ENCODE measurements at places on chromosomes 7 and 10.

DNA sequence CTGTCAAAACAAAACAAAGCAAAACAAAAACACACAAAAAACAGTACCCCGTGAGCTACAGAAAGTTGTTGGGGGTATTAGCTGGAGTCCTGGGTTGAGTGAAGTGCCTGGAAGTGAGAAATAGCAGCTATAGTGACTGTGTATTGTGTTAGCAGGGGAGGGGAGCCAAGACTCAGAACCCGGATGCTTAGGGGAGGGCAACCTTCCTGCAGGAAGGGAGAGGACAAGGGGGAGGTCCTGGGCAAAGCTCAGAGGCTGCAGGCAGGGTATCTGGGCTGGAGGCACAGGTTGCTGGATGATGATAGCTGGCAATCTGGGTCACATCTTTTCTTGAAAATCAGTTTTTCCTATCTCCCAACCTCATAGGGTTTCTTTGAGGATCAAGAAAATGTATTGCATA, 75.8 kb upstream of the PARD3 start:
- DNase-seq = no peak

DNA sequence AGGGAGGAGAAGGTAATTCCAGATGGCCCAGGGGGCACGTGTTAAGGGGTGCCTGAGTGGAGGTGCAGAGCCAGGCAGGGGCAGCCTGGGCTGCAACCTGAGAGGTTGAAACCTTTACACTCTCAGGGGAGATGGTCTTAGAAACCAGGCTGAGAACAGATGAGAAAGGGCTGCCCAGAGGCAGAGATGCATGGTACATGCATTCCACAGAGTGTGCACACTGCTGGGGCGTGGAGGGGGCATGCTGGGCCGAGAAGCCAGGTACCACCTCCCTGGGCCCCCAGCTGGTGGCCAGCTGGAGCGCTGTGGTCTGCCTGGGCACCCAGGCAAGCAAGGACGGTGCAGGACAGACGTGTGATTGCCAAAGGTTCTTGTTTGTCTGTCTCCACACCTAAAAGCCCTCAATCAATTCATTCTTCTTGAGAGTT, 14.1 kb upstream of the CSGALNACT2 start:
- DNase-seq = no peak

DNA sequence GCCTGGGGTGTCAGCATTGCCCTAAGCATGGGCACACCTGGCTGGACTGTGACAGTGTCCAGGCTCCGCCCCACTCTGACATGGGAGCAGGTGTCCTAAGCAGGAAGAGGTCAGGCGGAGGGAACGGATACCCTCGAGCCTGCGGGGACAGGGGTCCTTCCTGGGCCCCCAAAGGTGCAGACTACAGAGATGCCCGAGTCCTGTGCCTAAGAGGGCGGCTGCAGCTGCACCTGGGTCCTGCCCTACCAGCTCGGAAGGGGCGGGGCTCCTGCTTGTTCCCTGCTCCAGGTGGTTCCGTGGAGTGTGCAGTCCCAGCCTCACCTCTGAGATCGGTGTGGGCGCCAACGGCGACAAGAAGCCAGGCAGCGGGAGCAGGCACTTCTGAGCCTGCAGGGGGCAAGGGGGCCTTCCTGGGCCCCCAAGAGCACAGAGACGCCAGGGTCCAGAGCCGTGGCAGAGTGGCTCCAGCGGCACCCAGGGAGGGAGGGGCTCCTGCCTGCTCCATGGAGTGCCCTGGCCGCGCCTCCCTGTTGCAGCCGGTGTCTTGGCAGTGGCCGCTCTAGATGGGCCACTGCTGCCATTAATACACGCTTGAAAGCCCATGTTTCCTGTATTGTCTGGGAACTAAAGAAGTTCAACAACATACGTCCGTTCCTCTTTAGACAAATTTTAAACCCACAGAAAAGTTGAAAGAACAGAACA, 64.5 kb upstream of the CACNA2D1 start:
- DNase-seq = no peak

DNA sequence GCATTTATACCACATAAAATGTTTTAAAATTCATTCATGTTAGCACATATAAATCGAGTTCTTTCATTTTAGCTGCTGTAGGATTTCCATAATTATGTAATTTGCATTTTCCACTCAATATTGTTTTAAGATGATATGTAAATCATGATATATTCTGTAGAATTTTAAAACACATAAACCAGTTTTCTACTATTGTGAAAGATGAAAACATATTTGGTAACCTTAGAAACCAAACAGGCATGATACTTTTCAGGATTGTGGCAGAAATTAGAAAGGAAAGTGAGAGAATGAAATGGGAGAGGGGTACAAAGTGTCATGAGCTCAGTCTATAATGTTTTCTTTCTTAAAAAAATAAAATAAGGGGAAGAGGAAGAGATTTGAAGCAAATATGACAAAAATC, 269.3 kb downstream of the PPP1R3A start:
- DNase-seq = no peak

- DNase-seq = no peak
Measured at GRCh38 chr7:156160811-156161210, 348.5 kb upstream of the SHH start.

DNA sequence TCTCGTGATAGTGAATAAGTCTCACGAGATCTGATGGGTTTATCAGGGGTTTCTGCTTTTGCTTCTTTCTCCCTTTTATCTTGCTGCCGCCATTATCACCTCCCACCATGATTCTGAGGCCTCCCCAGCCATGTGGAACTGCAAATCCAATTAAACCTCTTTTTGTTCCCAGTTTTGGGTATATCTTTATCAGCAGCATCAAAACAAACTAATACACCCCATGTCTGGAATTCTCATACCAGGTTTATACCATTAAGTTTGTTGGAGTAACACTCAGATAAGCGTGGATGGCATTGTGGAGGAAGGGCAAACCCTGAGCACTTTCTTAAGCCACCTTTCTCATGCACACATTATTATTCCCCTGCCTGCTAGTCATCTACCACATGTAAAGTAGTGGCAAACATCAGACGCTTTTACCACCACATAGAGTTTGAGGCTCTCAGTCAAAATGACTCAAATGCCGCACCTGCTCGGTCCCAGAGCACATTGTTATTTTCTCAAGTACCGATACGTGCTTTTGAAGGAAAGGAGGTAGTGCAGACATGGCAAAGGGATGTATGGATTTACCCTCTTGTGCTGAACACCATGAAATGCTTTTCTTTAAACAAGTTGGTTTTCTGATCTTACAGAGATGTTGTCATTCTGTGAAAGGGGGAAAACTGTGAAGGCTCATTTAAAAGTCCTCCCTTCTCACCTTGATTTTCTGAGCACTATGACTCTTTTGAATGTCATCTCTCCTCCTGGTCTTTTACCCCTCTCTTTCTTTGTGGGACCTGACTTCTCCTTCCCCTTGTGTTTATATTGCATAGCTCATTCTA, 429.7 kb downstream of the EXOC4 start:
- no peak for DNase-seq

All from activated B cell treated with CpG ODN at 0.5 μM for 24 hours (primary cell).